Frontal cortex (tissue), 4 donors: ENCODE measurements at places on chromosomes 12 and 14.

GRCh38 chr14:34212172-34212929 is 249.7 kb downstream of the SPTSSA start:
- peak; percentile 15 for DNase-seq

DNA sequence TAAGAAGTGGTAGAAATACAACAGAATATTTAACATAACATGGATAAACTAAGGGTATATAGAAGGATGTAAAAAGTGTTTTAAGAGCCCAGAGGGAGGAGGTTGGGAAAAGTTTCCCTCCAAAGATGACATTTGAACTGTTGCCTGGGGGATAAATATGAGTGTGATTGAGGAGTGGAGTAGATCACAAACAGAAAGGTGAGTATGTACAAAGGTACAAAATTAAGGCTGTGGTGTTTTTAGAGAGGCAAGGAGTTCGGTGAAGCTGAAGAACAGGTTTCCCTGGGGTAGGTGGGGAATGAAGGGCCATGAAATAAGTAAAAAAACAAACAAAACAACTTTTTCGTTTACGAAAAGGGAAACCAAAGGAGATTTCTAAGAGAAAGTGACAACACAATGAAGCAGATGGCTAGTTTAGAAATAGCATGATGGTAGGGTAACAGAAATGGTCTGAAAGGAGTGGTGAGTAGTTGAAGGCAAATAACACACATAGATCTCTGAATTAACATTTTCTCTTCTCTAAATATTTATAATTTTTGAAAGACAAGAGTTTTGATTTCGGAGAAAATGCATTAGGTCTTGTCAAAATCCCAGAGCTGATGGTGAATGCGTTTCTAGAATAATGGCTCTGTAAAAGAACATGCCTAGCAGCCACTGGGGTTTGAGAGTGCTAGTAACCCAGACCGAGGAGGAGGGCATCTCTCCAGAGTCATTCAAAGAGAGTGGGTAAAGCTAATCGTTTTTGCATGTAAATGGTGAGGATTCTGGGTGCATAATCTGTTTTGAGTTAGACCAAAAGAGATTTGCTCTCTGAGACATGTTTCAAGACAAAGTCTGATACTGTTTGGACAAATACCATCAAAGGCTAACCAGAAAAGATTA is 240.4 kb upstream of the DCN start:
- DNase-seq: no peak

- no peak for DNase-seq
Measured at GRCh38 chr12:13454991-13455777, 258.7 kb downstream of the EMP1 start.

GRCh38 chr14:68282479-68283377 is 463.1 kb downstream of the RAD51B start:
- no peak for DNase-seq

- DNase-seq: no peak
Measured at GRCh38 chr12:109888179-109889020, 8.1 kb upstream of the GLTP start.

DNA sequence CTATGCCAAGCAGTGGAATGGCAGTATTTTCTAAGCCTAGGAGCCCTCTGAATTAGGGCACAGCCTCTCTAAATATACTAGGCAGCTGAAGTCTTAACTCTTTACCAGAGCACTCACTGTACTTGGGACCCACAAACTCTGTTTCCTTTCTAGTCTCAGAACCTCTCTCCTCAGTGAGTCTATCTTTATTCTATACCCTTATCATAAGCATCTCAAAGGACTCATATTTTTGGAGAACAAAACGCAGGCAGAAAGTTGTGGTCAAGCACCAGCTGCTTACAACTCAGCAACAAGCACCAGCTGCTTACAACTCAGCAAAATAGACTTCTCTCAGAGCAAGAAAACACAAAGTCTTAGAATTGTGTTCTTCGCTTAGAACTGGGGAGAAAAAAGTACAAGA is 993 bp downstream of the CCDC196 start:
- no peak for DNase-seq

DNA sequence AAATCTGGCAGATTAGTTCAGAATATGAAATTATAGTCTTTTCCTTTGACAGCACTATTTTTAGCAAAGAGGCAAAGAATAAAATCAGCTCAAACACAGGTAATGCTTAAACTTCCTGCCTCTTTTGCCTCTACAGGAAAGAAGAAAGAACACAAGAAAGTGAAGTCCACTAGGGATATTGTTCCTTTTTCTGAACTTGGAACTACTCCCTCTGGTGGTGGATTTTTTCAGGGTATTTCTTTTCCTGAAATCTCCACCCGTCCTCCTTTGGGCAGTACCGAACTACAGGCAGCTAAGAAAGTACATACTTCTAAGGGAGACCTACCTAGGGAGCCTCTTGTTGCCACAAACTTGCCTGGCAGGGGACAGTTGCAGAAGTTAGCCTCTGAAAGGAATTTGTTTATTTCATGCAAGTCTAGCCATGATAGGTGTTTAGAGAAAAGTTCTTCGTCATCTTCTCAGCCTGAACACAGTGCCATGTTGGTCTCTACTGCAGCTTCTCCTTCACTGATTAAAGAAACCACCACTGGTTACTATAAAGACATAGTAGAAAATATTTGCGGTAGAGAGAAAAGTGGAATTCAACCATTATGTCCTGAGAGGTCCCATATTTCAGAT is 17.4 kb downstream of the TMPO start:
- DNase-seq: no peak

DNA sequence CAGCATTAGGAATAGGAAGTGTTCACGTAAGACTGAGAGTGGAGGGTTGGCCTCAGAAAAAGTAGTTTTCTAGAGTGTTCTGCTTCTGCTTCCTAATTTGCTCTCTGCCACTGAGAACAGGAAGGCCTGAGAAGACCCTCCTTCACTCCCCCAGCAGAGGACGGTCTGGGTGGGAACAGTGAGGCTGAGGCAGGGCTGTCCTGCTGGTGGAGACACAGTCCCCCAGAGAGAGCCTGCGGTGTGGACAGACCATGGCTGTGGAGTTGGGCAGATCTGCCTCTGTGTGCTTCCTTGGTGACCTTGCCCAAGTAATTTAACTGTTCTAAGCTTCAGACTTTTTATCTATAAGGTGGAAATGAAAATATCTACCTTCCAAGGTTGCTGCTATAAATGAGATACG is 182.3 kb downstream of the DACT1 start:
- no peak for DNase-seq

- DNase-seq: no peak
Measured at GRCh38 chr14:53391631-53392285, 238.6 kb upstream of the DDHD1 start.

- no peak for DNase-seq
Measured at GRCh38 chr12:105960319-105961083, 178.3 kb downstream of the NUAK1 start.

DNA sequence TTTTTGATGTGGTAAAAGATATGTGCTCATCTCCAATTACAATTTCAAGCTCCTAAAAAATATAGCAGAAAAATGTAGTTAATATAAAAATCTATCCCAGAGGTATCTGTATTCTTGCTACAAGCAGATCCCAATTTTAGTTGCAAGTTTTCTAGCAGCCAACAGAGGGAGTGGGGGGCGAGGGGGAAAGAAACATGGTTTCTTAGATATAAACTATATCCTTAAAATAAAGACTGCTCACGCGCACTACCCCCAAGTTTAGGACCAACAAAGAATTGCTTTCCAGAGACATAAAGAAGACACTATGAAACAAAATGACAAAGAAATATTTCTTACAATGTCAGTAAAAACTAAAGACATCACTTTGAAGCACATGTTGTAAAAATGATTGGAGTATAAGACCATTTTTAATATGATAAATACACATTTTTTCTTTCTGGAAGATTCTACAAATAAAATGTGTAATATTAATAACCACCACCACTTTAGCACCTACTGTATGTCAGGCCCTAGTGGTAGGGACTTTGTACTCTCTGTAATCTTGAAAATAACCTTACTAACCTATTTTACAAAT is 5.4 kb downstream of the MAGOHB start:
- DNase-seq: no peak

DNA sequence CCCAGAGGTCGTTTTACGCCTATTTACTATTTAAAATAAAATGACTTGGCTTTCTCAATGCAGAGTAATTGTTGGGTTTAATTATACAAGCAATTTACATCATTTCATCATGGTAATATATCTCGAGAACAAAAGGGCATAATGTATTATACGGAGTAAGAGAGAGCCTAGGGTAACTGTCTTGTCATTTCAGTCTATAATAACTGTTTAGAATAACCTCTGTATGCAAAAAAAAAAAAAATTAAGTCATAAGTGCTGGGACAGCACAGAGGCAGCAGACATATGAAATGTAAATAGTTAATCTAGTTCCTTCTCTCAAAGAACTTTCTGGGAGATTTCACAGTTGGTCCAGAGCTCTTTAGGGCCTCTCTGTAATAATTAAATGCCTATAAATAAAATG is 284.9 kb downstream of the TMTC2 start:
- DNase-seq: no peak

- DNase-seq: no peak
Measured at GRCh38 chr12:113232840-113233585, 11.7 kb downstream of the TPCN1 start.

DNA sequence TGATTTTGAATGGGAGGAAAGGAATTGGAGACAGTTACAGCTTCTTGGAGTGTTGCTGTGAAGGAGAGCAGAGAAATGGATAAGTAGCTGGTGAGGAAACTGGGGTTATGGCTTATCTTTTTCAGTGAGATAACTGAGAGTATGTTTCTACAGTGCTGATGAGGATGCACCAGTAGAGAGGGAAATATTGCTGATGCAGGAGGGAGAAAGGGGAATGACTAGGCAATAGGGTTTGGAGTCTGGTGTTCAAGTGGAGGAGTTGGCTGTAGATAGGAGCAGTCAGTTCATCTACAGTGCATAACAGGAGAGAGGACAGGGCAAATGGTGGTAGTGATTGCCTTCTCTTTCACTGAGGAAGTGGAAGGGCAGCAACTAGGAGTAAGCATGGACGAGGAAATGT is 33.0 kb downstream of the SPATS2 start:
- DNase-seq: no peak

DNA sequence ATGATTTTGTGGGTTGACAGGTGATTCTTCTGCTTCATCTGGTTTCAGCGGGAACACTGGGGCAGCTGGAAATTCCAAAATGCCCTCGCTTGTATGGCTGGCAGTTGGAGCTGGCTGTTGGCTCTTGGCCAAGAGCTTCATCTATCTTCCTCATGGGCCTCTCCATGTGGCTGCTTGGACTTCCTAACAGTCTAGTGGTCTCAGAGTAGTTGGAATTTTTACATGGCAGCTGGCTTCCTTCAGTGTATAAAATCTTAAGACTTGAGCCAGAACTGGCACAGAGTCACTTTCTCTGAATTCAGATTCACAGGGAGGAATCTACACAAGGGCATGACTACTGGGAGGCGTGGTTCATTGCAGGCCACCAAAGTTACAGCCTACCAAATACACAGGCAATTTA is 204.9 kb upstream of the RMST start:
- no peak for DNase-seq

GRCh38 chr14:59464486-59465315 is 479 bp downstream of the GPR135 start:
- DNase-seq: peak; percentile 70

- no peak for DNase-seq
Measured at GRCh38 chr14:102923925-102924486, 1.5 kb downstream of the AMN start.

DNA sequence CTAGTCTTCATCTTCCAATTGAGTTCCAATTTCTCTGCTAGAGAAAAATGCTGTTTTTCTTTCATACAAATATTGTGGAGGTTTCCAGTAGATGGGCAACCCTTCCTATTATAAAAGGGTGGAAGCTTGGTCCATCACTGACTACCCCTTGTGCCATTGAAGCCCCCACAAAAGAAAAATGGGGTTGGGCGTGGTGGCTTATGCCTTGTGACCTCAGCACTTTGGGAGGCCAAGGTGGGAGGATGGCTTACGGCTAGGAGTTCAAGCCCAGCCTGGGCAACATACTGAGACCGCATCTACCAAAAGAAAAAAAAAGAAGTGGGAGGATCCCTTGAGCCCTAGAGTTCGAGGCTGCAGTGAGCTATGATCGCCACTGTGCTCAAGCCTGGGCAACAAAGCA is 22.8 kb downstream of the NCKAP5L start:
- no peak for DNase-seq

DNA sequence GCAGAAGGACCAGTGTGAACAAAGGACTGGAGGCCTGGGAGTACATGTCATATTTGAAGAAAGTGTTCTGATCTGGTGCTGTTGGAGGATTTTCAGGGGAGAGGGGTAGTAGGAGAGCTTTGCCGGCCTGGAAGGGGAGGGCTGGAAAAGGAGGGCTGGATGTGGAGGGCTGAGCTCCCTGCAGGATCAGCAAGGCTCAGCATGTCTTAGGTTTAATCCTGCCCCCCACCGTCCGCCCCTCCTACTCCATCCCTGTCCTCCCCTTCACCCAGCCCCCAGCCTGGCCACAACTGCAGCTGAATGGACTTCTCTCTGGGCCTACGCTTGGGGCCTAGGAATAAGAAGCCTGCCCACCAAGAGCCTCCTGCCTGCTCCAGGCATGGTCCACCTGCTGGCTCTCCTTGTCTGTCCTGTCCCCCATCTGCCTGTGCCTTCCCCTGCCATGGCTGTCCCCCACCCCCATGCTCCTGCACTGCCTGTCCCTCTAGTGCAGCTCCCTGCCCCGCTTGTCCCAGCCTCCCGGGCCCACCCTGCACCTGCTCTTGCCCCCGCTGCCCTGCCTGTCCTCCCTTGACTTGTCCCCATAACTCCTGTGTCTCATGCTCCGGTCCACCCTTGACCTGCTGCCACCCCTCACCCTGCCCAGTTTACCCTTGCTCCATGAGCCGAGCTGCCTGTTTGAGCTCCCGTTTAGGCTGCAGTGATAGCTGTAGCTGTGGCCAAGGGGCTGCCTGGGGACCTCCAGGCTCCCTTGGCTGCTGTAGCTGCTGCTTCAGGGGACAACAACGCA is 9.8 kb upstream of the RARG start:
- DNase-seq: no peak

DNA sequence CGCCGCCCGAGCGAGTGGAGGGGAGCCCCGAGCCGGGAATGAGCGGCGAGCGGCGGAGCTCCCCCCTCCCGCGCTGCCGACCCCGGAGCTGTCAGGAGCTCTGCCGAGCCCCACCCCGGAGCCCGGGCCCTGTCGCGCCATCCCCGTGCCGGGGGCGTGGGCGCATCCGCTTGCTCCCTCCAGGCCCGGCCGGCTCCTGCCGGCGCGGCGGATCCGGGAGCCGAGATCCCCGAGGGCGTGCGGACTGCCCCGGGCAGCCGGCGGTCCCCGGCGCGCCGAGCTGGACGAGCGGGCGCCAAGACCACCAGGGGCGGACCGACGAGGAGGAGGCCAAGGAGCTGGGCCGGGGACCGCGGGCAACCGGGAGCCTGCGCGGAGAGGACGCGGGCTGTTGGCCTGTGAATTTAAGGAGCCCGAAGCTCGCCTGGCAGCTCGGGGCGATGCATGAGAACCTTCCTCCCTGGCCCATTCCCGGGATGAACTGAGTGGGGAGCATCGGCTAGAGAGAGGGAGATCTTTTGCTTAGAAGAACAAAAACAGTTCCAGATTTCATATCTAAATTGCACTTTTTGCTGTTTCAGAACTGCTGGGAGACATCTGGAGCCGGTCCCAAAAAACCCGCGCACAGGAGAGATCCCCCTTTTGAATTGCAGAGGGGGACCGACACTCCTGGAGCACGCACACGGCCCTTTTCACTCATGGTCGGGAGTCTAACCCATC is 2.0 kb downstream of the PTHLH start:
- DNase-seq: no peak
